ENCODE measurements at places on chromosomes 11 and 22.

DNA sequence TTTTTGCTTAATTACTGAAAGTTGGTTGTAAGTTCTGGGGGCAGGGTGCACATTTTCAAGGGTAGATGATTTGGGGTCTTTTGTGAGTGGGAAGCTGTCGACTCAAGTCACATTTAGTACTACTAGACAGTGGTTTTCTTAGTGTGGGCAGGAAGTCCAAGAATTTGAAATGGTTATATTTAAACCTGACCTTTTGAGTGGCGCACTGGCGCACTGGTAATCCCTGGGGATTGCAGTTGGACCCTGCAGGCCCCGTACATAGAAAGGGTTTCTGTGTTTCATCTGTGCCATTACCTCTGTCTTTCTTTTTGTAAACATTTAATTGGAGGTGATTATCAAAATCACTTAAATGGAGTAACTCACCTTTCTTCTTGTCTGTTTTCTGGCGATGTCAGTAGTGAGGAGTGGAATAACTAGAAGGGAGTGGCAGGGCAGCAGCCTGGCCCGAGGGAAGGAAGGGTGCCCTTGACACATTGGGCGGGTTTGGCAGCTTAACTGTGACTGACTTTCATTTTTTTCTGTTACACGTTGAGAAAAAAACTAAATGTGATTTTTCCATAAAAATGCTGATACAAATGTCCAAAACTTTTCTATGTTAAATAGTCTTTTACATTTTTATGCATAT lies 101.8 kb upstream of the GAL start:
- no peak for DNase-seq

DNA sequence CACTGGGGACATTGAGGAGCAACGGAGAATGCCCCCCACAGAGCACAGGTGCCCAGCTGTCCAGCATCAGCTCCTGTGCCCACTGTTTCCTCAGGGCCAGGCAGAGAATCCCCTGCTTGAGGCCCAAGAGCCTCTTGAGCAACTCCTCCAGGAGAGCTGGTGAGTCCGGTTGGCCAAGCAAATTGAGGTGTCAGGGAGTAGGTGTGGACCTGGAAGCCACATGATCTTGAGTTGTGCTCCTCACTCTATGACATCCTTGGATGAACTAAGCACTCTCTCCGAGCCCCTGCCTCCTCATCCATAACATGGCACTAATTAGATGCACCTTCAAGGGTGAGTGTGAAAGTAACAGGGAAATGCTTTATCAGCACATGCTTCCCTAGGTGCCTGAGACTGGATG lies 121.3 kb downstream of the DBX1 start:
- DNase-seq: no peak

DNA sequence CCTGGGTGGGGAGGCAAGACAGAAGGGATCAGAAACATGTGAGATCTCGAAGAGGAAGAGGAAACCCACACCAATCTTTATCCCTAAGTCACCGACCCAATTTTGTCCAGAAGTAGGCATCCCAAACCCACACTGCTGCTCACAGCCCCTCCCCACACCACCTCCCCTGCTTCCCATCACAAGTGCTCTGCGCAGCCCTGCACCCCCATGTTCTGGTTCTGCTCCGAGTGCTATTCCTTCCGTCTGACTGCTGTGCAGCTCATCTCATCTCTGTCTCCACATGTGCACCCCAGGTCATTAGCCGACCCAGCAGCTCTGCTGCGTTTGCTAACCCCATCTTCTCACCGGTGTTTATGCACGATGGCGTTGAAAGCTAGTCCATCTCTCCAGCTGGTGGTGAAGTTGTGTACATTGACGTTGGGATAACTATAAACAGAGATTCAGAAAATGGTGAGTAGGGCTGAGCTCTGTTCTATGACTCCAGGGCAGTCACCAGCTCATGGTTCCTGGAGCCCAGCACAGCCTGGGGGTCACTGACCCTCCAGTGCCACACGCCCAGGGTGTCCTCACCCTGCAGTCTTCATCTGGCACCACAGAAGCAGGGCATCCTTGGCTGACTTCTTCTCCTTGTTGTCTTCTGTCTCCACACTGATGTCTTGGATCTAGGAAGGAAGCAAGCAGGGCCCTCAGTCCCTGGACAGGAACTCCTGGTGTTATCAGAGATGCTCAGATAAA lies 15.1 kb downstream of the SPTBN2 start:
- DNase-seq: no peak

GRCh38 chr11:131217313-131218310 lies 152.8 kb upstream of the NTM start:
- no peak for DNase-seq

DNA sequence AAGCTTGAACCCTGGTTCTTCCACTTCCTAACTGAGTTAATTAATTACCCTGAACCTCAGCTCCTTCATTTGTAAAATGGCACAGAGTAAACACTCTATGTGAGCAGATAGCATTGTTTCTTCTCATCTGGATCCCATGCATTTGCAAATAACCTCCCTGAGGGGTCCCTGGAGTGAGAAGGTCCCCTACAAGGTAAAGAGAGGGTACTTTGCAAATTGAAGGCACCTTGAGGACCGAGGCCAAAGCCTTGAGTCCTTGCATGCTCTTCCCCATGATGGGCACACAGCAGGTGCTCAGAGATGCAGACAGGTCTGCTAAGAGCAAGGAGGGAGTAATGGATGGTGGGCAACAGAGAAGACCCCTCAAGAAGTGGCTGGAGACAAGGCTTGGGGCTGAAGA lies 33.2 kb downstream of the OTOG start:
- no peak for DNase-seq

DNA sequence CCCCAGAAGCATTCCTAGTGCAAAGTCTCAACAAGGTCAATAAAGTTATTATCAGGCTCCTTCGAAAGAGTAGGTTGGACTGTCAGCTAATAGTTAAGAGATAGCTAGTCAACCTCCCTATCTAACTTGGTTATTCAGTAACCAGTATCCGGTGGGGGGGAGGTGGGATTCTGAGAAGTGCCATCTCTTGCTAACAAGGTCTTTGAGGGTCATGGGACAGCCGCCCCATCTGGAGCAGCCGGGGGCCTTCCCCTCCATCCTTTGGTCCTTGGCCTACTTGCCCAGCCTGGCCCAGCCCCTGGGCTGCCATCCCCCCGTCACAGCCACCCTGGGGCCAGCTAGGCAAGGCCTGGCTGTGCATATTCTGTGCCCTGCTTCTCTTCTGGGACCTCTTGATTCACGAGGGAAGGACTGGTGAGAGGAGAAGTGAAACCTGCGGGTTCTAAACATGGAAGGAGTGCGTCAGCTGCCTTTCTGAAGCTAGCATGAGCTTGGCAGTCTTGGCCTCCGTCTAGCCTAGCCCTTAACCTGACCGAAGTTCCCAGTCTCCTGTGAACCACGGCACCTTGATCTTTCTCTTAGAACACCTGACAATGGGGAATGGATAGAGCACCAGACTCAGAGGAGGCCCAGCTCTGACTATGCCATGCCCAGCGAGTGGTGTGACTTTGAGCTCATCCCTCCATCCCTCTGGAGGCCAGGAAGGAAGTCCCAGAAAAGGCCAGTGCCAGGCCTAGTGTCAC lies 9.3 kb downstream of the SLC37A2 start:
- no peak for DNase-seq

DNA sequence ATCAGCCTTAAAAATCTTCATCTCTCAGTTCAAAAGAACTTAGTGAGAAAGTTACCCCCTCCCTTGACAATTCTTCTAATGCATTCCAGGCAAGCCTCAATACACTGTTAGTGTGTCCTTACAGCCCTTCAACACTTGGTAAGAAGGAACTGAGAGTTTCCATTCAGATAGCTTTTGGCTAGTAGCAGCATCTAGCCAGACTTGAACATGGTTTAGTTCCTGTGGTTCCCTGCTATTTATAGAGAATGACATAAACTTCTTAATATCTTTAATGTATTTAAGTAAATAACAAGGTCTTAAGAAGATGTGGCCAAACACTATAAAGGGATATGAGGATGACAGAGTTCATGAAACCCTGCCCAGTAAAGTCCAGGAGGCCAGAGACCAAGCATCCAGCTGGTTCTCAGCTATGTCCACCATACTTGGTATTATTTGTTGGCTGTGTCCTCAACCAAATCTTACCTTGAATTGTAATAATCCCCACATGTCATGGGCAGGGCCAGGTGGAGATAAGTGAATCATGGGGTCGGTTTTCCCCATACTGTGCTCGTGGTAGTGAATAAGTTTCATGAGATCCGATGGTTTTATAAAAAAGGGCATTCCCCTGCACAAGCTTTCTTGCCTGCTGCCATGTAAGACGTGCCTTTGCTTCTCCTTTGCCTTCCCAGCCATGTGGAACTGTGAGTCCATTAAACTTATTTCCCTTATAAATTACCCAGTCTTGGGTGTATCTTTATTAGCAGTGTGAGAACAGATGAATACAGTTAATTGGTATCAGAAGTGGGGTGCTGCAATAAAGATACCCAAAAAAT lies 132.4 kb downstream of the LARGE1 start:
- DNase-seq: no peak

DNA sequence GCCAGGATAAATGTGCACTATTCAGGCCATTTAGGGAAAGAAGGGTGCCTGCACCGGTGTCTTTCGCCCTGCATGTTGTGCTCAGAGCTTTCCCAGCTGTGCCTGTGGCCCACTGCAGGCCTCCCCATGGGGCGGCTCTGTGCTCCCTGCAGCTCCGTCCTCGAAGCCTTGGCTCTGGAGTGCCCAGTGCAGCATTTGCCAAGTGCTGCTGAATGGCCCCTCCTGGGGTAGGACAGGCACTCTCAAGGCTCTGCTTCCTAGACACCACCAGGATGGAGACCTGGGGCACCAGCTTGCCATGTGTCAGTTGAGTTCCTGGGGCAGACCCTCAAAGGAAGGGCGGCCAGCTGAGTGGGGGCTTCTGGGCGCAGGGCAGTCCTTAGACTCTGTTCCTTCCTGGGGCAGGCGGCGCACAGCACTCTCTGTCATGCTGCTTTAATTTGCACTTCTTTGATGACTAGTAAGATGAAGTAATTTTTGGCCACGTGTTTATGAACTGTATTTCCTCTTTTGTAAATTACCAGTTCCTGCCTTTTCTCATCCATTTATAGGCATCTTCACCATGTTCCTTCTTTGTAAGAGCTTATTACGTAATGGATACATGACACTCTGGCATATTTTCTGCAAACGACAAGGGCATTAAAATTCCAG lies 32.1 kb upstream of the GNB1L start:
- no peak for DNase-seq

GRCh38 chr22:42807185-42807584 lies 49.9 kb downstream of the ARFGAP3 start:
- DNase-seq: no peak

- DNase-seq: no peak
Measured at GRCh38 chr11:93720522-93720921, 20.8 kb downstream of the TAF1D start.

DNA sequence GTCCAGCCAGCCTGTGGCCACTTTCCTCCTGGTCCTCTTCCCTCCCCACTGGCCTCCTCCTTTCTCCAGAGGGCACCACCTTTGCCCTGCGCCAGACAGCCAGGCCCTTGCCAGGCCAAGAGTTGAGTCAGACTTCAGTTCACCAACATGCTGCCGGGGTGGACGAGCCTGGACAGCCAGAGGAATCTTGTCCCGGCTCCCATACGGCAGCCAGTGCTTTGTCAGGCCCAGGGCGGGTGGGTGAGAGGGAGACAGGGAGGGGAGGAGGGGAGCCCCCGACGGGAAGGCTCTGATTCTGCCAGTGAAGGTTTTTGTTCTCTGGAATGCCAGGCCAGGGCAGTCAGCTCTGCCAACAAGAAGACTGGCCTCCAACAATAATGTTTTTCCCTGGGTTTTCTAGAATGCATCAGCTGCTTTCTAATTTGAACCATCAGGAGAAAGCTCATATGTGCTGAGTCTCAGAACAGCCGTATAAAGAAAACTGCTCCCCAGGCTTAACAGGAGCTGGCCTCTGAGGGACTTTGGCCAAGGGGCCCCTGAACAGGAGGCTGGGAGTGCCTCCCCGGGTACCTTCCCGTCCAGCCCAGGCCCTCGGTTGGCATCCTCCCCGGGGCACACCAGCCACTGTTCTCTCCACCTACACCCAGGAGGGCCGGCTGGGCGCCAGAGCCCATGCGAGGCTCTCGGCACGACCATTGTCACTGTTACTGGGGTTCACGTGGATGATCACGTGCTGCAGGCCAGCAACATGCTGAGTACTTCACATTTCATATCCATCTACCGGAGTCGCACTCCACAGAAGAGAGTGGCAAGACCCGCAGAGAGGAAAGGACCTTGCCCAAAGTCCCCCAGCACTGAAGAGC lies 28.6 kb downstream of the LIF start:
- no peak for DNase-seq

- DNase-seq: no peak
Measured at GRCh38 chr22:46851941-46852340, 89.5 kb downstream of the TBC1D22A start.

- DNase-seq: no peak
Measured at GRCh38 chr22:32342977-32343376, 14.7 kb upstream of the RFPL3 start.

GRCh38 chr11:68450711-68451110 lies 9.8 kb upstream of the PPP6R3 start:
- DNase-seq: no peak
